ENCODE measurements at places on chromosomes 12 and 14.

DNA sequence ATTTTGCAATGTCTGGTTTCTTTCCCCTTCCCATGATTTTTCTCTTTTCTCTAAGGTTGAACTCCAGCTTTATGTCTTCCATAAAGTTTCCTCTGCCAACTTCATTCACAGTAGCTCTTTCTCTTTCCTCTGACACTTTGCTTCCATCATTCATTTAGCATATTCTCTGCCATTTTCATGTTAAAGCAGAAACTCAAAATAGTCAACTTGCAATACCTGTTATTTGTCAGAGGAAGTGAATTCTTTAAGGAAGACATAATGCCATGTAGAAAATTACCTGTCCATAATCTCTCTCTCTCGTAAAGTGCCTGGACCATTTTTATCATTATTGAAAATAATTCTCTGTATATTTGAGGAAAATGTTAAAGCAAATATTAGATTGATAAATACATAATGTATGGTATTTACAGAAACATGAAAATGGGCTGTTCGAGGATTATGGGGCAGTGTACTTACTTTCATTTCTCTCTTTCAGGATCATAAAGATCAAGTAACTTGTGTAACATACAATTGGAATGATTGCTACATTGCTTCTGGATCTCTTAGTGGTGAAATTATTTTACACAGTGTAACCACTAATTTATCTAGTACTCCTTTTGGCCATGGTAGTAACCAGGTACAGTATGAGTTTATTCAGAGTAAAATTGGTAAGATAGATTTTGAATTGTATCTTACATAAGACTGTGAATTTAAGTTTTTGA, 12.6 kb downstream of the NEDD1 start:
- no peak for DNase-seq

GRCh38 chr12:42144408-42145196, at the start of gene GXYLT1:
Gene GXYLT1 (minus strand): TSS chr12:42144874. CDS start chr12:42144646, 228 bp downstream.
- peak; percentile 50 for DNase-seq

GRCh38 chr14:100623961-100624360, 36.7 kb upstream of the BEGAIN start:
- no peak for DNase-seq

DNA sequence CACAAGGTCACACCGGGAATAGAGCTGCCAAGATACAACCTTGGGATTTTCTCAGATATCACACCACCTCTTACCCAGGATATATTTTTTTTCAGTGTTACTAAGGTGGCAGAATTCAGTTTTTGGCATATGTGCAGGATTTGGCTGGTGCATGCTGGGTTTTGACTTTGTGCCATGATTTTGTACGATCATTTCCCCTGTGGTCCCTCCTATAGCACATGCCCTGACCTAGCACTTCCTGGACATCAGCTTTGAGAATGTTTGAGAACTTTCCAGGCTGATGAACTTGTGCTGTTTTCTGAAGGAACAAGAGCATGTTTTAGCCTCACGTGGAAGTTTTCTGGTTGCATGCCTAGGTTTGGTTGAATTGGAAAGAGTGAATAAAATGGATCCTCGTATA, 11.0 kb upstream of the TBPL2 start:
- no peak for DNase-seq

- no peak for DNase-seq
Measured at GRCh38 chr12:58443981-58444371, 476.3 kb downstream of the LRIG3 start.

DNA sequence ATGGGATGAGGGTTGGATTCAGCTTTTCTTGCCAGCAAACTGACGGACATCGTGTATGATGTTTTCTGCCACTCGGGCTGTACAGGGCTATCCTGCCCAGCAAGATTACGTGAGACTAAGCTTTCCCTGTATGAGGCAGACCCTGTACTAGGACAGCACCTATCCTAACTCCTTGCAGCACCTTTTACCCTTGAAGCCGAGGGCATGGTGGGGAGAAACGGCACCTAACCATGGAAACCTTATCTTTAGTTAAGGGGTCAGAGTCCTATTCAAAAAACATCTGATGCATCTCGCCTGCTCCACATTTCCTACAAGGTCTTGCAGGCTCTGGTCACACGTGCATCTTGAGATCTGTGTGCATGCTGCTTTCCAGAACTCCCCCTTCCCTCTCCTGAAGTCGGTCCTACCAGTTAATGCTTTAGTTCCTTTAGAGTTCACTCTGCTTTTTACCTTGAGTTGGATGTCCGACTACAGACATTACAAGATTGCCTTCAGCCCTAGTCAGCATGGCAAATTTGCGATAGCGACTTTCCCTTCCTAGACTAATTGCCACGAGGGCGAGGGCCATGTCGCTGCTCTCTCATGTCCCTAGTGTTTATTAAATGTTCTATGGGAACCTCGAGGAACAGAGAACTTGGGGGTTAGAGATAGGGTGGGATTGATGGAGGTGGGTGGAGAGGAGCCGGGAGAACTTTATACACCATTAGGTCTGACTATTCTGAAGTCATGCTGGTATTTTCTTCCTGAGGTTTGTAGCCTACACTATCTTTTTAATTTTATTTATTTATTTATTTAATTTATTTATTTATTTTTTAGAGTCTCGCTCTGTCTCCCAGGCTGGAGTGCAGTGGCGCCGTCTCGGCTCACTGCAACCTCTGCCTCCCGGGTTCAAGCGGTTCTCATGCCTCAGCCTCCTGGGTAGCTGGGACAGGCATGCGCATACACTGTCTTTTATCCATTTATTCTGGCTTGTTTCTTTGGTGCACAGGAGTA, 6.6 kb downstream of the RAN start:
- DNase-seq = no peak

DNA sequence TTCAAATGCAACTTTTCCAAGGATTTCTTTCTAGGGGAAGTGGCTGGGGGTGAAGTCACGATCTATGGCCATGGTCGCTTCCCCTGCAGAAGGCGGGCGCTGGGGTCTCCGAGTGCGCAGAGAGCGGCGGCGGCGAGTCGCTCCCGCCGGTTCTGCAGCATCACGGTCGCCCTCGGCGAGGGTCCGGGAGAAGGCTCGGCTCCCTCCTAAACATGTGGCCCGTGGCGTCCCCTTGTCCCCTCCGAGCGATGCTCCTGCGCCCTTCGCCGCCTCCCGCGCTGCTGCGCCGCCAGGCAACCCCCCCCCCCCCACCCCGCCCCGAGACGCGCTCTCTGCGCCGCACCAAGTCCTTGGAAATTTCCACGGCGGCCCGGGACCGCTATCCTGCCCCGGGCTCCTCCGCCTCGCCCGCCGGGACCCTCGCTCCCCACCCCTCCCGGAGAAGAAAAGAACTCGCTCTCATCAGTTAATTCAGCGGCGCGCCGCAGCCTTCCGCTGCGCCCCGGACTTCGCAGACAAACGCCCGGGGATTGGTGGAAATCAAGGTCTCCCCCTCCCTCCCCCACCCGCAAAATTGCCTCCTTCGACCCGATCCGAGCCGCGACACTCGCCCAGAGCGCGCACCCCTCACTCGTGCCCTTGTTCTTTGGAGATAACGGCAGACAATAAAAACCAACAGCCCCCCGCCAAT, at the start of gene ST8SIA1:
Gene ST8SIA1, minus strand, starts transcription at position 298 of the 691 bp plus-strand sequence. CDS start 475 bp downstream, outside the sequence.
- no peak for DNase-seq

DNA sequence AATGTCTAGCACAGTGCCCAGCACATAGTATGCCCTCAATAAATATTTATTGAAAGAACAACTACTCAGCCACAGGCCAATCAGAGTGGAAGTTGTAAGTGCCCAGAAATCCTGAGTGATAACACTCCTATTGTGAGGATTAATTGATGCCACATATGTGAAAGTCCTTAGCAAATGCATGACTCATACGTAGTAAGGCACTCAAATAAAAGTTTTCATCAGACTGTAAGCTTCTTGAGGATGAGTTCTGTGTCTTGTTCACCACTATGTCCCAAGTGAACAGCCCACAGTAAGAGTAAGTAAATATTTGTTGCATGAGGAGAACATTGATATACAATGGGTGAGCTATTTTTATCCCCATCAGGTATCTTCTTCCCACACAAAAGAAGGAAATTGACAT, 24.7 kb upstream of the ANO6 start:
- DNase-seq = peak; percentile 24

GRCh38 chr14:67426161-67426560, 14.2 kb upstream of the PLEK2 start:
- no peak for DNase-seq

- DNase-seq = no peak
Measured at GRCh38 chr14:59904184-59904583, 15.8 kb upstream of the LRRC9 start.

DNA sequence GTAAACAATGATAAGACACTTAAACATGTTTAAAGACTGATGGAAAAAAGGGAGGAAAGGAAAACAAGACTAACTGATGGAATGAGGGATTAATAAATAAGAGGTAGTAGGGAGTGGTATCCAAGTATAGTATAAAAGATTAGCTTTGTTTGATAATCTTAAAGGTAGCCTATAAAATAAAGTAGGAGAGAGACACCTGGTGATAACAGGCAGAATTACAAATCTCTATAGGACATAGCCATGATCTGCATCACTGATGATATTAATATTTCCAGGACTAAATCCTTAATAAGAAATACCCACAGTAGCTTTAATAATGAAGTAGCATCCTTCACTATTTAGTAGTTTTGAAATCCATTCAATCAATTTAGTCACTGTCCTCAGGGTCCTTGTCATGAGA, 30.4 kb downstream of the DLGAP5 start:
- no peak for DNase-seq

- DNase-seq = no peak
Measured at GRCh38 chr12:77382096-77382742, 316.9 kb upstream of the E2F7 start.

DNA sequence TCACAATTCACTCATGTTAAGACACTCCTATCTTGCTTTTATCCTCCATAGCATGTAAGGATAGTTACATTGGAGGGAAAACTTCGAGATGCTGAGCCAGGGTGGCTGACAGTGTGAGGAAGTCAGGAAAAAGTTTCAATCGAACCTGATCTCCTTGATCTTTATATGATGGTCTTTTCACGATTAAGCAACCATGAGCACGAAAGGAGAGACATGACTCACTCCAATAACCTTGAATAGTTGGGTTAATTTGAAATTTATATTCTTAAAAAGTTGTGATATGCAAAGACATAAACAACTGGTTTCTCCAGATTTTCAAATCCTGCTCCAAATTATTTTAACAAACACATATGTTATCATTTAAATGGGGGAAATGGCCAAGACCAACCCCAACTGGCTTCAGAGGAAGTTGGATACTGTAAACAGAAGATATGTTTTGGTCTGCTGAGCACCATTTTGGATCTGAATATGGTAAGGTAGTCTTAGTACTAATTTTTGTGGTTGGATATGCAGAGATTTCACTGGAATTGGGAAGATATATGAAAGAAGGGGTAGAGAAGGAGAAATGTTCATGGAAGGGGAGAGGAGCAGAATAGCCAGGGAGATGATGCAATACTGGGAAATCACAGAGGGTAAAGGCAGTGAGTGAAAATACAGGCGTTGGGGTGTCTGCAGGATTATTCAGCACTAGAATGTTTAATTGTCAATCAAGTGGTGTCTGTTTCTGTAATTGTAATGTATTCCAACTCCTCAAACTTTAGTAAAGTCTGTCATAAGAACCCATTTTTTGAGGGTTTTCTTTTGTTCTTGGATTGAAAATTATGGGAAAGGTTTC, 185.2 kb upstream of the SLC38A2 start:
- no peak for DNase-seq

DNA sequence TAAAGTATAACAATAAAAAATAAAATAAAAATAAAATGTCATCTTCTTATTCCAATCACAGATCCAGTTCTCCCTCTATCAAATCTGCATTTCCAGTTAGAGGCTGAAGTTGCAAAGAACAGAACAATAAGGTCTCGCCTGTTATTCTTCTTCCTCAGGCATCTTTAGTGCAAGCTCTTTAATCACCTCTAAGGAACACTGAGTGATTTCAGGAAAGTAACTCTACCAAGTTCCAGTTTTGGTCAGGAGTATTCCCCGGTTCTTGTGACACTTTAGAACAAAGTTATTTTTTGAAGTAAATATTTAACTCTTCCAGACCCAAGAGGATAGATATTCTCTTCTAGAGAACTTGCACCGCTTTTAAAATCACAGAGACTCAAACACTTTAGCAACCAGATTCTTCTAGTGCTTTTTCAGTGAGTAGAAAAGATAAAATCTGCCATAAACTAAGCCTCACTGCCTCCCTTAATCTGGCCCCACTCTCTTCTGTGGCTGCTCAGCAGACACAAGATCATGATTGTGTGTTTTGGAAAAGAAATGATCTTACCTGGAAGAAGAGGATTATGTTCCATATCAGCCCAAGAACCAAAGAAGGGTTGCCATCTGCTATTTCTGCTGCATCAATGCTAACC, 57.9 kb upstream of the DICER1 start:
- no peak for DNase-seq

DNA sequence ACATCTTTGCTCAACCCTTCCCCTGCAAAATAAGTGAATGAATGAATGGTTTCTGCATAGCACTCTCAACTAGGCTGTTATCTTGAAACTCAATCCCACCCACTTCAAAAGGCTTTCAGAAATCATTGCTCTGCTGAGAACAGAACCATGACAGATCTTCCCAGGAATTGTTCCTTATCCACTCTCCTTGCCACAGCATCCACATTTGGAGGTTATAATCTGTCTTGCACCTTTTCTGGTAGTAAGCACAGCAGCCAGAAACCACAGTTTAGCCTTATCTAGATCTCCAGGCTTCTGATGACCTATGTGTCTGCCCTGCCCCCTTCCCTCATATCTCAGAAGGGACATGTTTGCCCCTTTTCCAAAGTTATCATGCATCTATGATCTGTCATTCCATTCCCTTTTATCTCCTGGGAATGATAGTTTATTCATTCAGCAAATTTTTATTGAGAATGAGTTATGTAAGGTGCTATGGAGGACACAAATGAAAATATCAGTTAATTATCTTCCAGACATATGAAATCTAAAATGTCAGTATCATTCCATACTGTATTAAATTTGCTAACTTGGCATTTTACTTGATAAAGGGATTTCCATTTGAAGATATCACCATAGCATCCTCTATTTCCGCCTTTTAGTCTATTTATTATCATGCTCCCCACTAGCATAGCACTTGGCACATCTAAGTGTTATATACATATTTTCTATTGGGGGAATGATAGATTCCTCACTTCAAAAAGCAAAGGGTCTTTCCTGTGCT, 21.4 kb downstream of the LGR5 start:
- DNase-seq = no peak

DNA sequence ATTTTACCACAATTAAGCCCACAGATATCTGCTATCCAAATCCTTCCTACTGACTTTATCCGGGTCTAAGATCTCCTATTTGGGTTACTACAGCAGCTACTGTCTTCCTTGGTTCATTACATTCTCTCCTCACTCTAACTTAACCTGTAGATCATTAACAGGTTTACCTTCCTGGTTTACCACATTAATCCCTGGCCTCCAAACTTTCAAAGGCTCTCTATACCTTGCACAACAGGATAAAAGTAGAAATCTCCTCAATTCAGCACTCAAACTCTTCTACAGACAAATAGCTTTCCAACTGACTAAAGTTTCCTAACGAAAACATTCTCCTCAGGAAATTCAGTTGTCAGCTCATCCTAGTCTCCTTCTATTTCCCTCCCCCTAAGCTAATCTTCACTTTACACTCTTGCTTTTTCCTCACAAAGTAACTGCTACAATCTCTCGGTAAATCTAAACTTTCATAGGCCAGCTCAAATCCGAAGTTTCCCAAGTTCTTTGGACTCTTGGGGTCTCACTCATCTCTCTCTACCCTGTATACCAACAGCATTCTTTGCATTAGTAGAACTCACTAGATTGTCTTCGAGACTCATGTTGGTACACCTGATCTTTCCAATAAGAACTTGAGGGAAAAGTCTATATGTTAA, 2.7 kb downstream of the BTBD7 start:
- no peak for DNase-seq

GRCh38 chr12:110689281-110690126, 589 bp upstream of the HVCN1 start:
- no peak for DNase-seq

- DNase-seq = no peak
Measured at GRCh38 chr12:84813780-84814663, 98.6 kb downstream of the SLC6A15 start.
